ENCODE measurements at places on chromosomes 3 and 15. TPM values are rescaled to one million over a fixed set of nuclear protein-coding genes. Genes with fewer than 3 reads are reported as not detected.
A peak's percentile ranks its signal among the peaks of the same experiment; 100 is the strongest.

DNA sequence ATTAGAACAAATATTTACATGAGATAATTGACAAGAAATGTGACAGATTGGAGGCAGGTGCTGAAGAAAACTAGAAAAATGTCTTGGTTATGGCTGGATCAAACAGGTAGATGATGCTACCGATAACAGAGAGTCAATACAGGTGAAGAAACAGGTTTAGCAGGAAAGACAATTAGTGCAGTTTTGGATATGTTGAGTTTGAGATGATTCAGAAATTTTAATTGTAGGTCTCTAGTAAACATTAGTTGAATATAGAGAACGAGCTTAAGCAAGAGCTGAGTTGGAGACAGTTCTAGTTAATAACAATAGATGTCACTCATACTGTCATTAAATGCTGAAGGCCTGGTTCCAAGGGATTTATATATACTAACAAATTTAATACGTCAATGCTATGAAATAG lies 524.4 kb downstream of the NSUN3 start:
- no peaks in the 10 kb centered on the region for H3K4me1 ChIP-seq
- no peak overlapping the region for H3K27ac ChIP-seq
- no peaks in the 10 kb centered on the region for H3K36me3 ChIP-seq
- H3K27me3 ChIP-seq, result no peaks in the 10 kb centered on the region

DNA sequence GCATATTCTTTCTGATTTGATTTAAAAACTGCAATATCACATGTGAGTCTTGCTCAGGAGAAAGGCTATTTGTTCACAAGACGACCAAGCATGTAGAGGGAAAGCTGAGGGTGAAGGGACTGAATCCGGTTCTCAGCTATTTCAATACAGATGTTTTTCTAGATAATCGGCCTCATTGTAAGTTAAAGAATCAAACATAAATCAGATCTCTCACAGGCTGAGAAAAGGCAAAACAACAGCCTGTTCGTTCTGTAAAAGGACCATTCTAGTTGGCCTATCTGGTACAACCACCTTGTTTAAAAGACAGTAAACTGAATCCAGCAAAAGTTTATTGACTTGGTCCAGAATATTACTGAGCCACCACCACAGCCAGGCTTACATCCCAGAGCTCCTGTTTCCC lies 1045.7 kb upstream of the CFAP20DC start:
- H3K27ac ChIP-seq, result no peak overlapping the region
- no peaks in the 10 kb centered on the region for H3K27me3 ChIP-seq
- DNase-seq, result no peak
- no peak overlapping the region for H3K4me3 ChIP-seq

DNA sequence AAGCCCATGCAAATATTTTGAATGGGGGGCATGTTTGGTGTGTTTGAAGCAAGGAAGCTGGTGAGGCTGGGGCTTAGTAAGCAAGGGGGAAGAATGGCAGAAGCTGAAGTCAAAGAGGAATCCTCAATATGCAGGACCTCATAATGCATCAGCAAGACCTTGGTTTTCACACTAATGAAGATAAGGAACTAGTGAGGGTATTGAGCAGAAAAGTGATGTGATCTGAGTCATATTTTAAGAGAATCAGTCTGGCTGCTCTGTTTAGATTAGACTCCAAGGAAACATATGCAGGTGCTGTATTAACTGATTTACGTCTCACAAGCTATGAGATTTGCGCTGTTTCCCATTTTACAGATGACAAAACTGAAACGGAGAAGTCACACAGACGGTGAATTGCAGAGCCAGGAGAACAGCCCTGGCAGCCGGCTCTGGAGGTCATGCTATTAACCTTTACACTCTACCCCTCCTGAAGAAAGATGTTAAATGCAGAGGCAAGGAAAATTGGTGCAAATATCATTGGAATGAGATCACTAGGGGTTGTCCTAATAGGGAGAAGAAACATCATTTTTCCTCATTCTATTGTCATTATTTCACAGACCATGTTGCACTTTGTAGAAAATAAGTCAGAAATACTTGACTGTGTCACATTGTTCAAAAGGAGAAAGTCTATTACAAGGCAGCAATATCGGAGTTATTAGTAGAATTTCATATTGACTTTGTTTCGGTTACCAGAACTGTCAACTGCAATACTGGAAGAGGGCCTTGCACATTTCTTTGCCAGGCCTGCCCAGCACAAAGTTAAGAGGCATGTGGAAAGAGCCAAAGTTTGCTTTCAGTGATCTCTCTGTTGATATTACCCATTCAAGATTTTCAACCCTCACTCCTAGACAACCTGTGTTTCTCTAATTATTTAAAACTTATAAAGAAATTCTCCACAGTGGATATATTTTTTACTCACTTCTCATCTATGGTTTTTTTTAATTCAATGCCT lies 64.9 kb downstream of the COL8A1 start:
- no peak for DNase-seq
- no peaks in the 10 kb centered on the region for H3K27me3 ChIP-seq
- no peaks in the 10 kb centered on the region for H3K4me1 ChIP-seq
- no peak overlapping the region for H3K4me3 ChIP-seq
- no peaks in the 10 kb centered on the region for H3K36me3 ChIP-seq

DNA sequence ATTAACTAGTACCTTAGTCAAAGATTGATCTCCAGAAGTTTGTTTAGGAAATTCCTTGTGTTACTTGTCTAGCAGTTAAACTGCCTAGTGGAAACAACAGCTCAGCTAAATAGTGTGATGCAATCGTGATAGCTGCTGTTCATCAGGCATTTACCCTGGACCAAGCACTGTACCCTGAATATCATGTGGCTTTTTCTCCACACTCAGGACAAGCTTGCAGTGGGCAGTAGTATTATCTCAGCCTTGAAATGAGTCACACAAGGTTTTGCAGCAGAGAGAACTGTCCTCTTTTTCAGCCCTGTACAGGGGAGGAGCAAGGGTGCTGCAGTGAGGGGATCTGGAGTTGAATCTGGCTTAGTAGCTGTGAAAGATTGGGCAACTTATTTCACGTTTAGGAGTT lies 208.4 kb downstream of the TP63 start:
- H3K36me3 ChIP-seq, result no peaks in the 10 kb centered on the region
- DNase-seq, result no peak
- no peaks in the 10 kb centered on the region for H3K4me1 ChIP-seq
- H3K4me3 ChIP-seq, result no peak overlapping the region

- no peaks in the 10 kb centered on the region for H3K27me3 ChIP-seq
- DNase-seq, result no peak
- H3K36me3 ChIP-seq, result peaks cover 10% of the 10 kb centered on the region
- no peak overlapping the region for H3K4me3 ChIP-seq
- H3K27ac ChIP-seq, result no peak overlapping the region
- H3K4me1 ChIP-seq, result peaks cover 27% of the 10 kb centered on the region
Measured at GRCh38 chr3:33063651-33064051, 33.3 kb downstream of the GLB1 start.

- no peaks in the 10 kb centered on the region for H3K27me3 ChIP-seq
- H3K4me1 ChIP-seq, result no peaks in the 10 kb centered on the region
- H3K4me3 ChIP-seq, result no peak overlapping the region
- DNase-seq, result no peak
- H3K27ac ChIP-seq, result no peak overlapping the region
- no peaks in the 10 kb centered on the region for H3K36me3 ChIP-seq
Measured at GRCh38 chr15:69504352-69505040, 51.9 kb downstream of the RPLP1 start.

- DNase-seq, result no peak
- H3K4me1 ChIP-seq, result peaks cover 7% of the 10 kb centered on the region
- H3K4me3 ChIP-seq, result no peak overlapping the region
Measured at GRCh38 chr15:79042213-79042928, 48.2 kb downstream of the RASGRF1 start.

DNA sequence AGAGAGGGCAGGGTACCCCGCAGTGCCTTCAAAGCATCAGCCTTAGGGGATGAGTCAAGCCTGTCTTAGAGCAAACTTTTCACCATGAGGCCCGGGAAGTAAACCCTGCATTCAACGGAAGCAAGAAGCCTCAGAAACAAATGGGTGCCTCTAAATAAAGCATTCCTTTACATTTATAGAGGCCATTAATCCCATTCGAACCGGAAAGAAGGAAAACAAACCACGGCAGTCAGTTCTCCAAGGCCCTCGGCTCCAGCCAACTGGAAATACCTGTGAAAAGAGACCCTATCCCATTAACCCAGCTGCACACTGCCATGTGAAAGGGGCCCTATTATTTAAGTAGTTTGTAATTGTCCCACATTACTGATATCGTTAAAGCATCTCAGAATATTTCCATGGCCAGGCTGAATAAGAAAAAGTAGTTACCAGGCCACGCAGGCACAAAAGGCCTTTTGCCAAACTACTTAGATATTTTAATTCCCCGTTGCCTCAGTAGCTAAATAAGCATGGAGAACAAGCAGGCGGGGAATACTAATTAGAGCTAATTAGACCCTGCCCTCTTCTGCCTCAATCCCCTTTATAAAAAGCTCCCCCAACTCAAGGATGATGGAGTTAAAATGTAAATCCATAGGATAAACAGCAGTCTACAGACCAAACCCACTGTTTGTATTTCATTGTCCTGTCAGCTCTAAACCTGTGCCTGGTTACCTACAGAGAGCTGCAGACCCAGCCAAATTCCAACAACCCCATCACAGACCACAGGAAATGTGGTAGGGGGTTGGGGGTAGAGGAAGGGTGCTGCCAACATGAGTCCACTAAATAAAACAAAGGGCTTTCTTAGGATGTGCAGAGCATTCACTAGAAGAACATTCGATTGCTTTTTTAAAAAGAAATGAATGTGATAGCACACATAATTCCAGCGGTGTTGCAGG lies 4.1 kb downstream of the ITGB5 start:
- H3K27ac ChIP-seq, result no peak overlapping the region
- no peak for DNase-seq
- no peaks in the 10 kb centered on the region for H3K36me3 ChIP-seq
- no peaks in the 10 kb centered on the region for H3K4me1 ChIP-seq

GRCh38 chr3:35724106-35724505 lies 84.8 kb downstream of the ARPP21 start:
- no peaks in the 10 kb centered on the region for H3K4me1 ChIP-seq
- no peaks in the 10 kb centered on the region for H3K36me3 ChIP-seq
- H3K27ac ChIP-seq, result no peak overlapping the region

DNA sequence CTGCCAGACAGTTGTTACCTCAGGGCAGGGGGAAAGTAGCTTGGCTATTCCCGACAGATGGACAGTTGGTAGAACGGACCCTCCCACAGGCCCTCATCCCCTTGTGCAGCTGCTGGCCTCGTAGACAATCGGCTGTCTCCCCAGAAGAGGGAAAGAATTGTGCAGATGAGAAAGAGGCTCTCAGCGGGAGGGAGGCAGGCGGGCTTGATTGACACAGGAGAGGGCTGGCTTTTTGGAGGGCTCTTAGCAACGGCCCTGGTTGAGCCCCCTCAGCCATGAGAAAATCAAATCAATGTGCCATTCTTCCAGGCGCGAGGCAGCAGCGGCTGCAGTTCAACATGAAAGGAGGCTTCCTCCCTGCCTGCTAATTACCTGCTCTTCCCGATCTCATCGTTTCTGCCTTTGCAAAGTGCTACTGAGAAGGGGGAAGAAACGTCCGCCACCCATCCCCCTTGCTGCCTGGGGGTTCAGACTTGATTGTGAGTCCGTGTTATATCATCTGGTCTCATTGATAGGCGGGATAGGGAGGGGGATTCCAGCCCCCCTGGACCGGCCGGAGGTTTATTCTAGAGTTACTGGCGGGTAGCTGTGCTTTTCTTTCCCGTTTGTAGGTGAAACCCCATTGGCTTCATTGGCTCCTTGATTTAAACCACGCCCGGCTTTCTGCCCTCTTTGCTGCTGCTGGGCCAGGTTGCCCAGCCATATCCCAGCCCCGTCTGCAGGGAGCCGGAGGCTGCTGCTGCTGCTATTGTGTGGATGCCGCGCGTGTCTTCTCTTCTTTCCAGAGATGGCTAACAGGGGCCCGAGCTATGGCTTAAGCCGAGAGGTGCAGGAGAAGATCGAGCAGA lies at the start of gene TAGLN3:
TAGLN3 (plus strand) TSS at position 287 of the 848 bp plus-strand sequence; CDS start at position 788, 501 bp downstream.
- no peak for DNase-seq
- no peaks in the 10 kb centered on the region for H3K27me3 ChIP-seq
- H3K4me1 ChIP-seq, result peaks cover 15% of the 10 kb centered on the region
- no peaks in the 10 kb centered on the region for H3K36me3 ChIP-seq
- peak within 1 kb of the TSS; percentile 48 for H3K4me3 ChIP-seq

- H3K27ac ChIP-seq, result no peak overlapping the region
- no peak overlapping the region for H3K4me3 ChIP-seq
- H3K36me3 ChIP-seq, result no peaks in the 10 kb centered on the region
- DNase-seq, result no peak
- no peaks in the 10 kb centered on the region for H3K27me3 ChIP-seq
Measured at GRCh38 chr15:56871867-56872266, 46.6 kb upstream of the TCF12 start.

- no peaks in the 10 kb centered on the region for H3K4me1 ChIP-seq
- H3K4me3 ChIP-seq, result no peak overlapping the region
- DNase-seq, result no peak
- no peaks in the 10 kb centered on the region for H3K36me3 ChIP-seq
Measured at GRCh38 chr15:68541743-68542142, 37.0 kb upstream of the CORO2B start.

DNA sequence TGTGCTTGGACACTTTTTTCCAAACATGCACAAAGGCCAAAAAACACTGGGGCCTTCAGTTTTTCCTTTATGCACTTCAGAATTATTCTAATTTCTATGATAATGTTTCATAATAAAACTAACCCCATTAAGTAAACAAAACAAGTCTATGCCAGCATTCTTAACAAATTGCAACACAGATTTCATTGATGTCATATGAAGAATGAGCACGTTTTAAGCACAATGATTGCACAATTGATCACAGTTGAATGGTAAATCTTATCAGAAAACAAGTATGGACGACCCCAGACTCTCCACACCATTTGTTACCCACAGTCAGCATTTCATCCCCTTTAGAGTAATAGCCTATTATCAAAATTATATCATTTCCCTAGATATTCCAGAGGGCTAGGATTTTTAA lies 46.7 kb upstream of the PROK2 start:
- no peaks in the 10 kb centered on the region for H3K27me3 ChIP-seq
- H3K36me3 ChIP-seq, result no peaks in the 10 kb centered on the region
- DNase-seq, result no peak
- H3K4me1 ChIP-seq, result no peaks in the 10 kb centered on the region

DNA sequence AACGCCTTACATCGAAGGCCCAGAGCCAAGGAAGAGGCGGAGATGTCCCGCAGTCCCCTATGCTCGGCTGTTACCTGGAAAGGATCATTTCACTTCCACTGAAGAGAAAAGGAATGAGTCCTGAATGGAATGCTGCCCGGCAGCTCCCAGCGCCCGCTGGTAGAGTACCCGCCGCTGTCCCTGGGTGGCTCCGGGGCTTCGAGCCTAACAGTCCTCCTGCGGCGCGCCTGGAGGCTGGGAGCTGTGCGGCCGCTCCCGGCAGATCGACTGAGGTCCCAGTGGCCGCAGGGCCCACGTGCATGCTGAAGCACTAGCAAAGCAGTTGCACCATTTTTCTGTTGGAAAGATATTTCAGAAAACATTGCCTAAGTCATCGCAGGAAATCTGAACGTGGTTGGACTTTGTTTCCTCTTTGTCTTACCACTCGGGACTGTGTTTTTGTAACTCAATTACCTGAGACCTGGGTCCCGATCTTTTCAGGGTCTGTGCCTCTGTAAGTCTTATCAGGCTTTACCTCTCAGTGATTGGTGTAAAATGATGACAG lies 984 bp downstream of the RNU6-1 start:
- H3K27me3 ChIP-seq, result no peaks in the 10 kb centered on the region
- DNase-seq, result no peak
- peaks cover 70% of the 10 kb centered on the region for H3K4me1 ChIP-seq
- H3K36me3 ChIP-seq, result no peaks in the 10 kb centered on the region

GRCh38 chr15:69896606-69897005 lies 201.1 kb downstream of the TLE3 start:
- DNase-seq, result no peak
- no peak overlapping the region for H3K27ac ChIP-seq
- H3K4me3 ChIP-seq, result no peak overlapping the region
- H3K4me1 ChIP-seq, result peaks cover 14% of the 10 kb centered on the region

NTRK3 gene
- total RNA-seq, result 0.11 TPM

KLHL40 gene
- total RNA-seq, result not detected

FAM174B gene
- total RNA-seq, result 0.04 TPM

IFT80 gene
- total RNA-seq, result 44.8 TPM

DUOXA2 gene
- total RNA-seq, result not detected

COL6A6 gene
- total RNA-seq, result not detected
